ENCODE measurements at places on chromosomes 4 and X.

DNA sequence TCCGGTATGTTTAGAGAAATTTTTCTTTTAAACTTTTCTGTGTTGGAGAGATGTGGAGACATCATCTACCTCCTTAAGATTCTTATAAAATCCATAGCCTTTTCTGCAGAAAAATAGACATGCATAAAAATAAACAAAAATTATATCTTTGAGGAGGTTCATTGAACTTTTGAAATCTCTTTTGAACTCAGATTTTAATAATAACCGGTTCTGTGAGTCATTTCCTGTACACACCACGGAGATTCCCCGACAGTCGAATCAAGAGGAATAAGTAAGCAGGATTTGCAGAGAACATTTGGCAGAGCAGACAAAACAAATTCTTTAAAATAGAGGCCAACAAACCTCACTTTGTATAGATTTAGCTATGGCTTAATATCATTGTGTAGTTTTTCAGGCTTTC, 918.7 kb upstream of the POU3F4 start:
- DNase-seq = no peak

DNA sequence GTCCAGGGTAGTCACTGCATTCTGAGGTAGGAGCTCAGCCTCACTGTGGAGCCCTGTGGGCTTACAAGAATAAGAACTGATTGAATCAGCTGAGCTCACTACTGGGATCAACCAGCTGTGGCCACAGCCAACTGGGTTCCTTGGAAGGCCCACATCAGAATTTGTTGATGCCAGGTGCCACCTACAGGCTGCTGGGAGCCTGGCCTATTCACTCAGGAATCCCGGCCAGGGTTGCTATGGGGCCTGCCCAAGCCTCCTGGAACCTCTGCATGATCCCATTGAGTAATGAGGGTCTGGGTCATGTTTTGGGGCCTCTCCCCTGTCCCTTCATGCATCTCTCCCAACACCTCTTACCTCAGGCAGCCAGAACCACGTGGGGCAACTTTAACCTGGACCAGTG, 53.9 kb upstream of the KIAA1210 start:
- no peak for DNase-seq

DNA sequence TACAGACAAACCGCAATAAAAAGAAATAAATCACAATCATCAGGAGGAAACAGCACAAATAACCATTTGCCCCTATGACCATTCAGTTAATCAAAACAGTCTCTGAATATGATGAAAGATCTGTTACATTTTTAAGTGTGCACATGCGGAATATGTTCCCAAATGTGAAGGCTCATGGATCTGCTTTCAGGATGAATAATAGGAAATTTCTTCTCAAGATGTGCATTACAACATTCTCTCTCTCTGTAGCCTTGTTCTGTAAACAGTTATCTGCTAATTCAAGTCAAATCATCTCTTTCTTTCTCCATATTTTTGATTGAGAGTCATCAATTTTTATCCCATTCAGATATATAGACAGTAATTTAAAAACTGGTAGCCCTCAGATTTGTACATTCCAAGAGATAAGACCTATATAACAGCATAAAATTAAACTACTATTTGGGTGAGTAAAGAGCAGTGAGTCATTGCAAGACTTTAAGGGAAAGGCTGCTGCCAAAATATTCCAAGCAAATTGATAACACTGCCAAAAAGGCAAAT, 433.9 kb upstream of the ATOH1 start:
- DNase-seq = no peak

DNA sequence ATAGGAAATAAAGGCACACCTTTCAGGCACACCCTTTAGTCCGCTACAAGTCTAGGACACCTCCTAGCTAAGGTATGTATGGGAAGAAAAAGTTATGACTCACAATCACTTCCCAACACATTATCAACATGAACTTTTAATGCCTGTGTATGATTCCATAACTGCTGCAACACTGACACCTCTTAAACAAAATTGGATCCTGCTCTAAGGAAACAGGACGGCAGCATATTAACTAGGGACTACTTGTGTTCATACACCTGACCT, 2.4 kb upstream of the PPP3CA start:
- DNase-seq = no peak

GRCh38 chr4:55868581-55869090, 15.2 kb downstream of the EXOC1 start:
- DNase-seq = no peak

DNA sequence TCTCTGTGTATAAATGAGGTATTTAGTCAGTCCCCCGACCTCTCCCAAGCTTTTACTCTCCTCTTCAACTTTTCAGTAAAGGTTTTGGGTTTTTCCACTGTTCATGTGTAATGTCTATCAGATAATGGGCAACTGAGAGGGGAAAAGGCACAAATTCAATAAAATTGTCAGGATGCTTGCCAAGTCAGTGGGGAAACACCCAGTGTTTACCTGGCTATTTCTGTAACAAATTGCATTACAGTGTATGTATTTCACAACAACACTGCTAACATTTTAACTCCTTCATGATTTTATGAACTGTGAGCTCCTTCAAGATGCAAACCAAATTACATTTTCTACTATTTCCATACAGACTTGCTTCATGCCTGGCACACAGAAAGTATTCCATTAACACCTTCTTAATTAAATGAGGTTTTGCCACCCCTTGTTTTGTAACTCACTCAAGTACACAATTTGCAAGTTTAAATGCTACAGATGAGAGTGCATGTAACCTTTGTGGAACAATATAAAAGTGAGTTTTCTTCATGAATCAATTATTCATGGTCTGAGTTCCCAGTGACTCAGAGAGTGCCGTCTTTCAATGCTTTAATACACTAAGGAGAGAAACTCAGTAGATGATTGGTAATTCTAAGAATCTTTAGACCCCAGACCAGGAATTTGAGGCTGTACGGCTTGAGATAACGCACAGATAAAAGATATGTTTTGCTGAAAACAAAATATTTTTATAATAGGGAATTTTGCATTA, 149.8 kb upstream of the TLL1 start:
- DNase-seq = no peak

- no peak for DNase-seq
Measured at GRCh38 chr4:183838987-183839712, 66.0 kb upstream of the STOX2 start.

DNA sequence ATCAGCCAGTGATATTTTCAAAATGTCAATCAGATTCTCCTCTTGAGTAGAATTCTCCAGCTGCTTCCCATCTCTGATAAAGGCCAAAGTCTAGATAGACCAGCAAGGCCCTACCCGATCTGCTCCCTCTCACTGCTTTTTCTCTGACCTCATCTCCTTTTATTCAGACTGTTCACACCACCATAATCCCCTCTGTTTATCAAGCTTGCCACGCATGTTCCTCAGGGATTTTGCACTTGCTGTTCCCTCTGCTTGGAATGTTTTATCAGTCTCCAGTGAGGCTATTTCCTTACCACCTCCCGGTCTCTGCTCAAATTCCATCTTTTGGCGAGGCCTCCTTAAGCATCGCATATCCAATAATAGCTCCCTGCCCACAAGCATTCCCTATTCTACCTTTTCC, 20.1 kb downstream of the NOCT start:
- DNase-seq = no peak

GRCh38 chr4:182944484-182945213, 27.5 kb upstream of the DCTD start:
- DNase-seq = no peak

GRCh38 chrX:107825698-107826237, at the start of gene MID2:
TSS of gene MID2 (plus strand) at chrX:107825866. CDS start at chrX:107826427, 561 bp downstream.
- DNase-seq = peak; percentile 1

DNA sequence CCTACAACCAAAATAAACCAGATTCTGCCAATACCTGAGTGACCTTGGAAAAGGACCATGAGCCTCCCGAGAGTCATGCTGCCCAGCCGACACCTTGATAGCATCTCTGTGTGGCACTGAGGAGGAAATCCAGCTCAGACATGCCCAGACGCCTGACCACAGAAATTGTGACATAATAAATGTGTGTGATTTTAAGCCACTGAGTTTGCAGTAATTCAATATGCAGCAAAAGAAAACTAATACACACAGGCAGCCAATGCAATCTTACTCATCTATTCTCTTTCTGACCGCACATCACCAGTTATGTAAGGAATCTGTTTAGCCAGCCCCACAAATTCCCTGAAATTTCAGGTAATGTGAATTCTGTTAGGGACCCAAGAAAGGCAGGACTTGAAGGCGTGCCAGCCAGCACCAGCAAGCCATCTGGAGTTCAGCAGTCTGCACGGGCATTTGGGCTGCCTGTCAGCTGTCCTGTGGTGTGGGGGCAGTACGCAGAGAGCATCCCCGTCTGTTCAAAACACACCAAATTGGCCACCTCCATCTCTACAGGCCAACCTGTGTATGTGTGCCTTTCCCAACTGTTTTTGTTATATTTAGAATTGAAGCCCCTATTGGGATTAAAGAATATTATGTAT, 176.4 kb downstream of the NLGN4X start:
- DNase-seq = no peak

DNA sequence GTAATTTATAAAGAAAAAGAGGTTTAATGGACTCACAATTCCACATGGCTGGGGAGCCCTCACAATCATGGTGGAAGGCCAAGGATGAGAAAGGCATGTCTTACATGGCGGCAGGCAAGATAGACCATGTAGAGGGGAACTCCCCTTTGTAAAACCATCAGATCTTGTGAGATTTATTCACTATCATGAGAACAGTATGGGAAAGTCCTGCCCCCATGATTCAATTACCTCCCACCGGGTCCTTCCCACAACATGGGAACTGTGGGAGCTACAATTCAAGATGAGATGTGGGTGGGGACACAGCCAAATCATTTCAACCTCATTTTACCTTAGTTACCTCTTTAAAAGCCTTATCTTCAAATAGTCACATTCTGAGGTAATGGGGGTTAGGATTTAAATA, 30.9 kb upstream of the ELOVL6 start:
- no peak for DNase-seq

DNA sequence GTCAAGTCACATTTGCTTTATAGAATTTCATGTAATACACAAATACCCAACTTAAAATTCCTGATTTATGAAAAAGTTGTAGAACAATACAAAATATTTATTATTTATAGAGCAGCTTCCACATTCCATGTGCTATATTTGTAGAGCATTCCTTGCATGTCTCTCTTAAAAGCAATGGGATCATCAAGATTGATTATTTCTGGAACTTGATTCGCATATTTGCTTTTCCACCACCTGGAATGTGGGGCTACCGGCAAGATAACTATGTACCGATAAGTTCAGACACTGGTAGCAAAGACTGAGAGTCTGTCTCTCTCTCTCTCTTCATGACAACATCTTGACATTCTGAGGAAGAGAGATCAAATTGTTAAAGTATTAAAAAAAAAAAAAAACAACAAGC, 59.3 kb downstream of the MAPK10 start:
- DNase-seq = no peak

DNA sequence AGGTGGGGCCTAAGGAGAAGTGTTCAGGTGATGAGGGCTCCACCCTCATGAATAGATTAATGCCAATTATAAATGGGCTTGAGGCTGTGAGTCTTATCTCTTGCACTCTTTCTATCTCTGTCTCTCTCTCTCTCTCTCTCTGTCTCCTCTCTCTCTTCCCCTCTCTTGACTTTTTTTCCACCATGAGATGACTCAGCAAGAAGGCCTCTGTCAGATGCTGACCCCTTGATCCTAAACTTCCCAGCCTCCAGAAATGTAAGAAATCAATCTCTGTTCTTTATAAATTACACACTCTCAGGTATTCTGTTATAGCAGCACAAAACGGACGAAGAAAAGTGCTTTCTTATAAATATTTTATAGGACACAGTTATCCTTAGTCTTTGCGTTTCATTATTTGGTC, 184.9 kb upstream of the PCDH7 start:
- no peak for DNase-seq

- DNase-seq = no peak
Measured at GRCh38 chr4:137446071-137446470, 86.2 kb downstream of the PCDH18 start.

DNA sequence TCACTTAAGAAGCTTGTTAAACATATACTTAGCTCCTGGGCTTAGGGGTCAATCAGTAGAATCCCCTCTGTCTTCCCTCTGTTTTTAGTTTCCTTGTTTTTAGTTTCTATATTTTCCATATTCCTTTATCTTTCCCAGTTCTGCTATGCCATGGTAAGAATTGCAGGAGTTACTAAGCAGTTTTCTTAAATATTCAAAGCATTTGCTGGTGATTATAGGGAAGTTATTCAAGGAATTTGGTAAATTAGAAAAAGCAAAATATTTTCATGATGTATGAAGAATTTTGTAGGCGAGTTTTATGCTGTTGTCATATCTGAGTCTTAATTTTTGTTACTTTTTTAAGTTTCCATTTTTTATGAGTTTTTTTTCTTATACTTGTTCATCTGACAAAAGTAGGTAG, 91.6 kb upstream of the NUDT6 start:
- DNase-seq = no peak

- DNase-seq = no peak
Measured at GRCh38 chr4:76624931-76625715, 190.1 kb downstream of the SHROOM3 start.

DNA sequence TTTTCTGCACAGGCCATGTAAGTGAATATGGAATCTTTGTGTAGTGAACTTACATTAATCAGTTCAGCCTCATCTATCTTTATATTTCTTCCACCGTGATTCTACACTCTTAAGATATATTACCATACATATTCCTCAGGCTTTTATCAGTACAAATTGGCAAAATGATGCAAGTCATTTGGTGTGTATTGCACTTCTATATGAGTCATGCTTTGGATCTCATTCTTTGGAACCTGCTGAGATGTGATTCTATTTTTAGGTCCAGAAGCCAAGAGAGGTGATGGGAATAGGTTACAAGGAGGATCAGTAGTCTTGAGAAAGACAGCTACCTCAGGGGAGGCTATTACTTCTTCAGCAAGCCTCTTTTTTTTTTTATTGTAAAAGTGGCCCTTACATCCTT, 204.4 kb downstream of the ZNF330 start:
- DNase-seq = no peak

- DNase-seq = no peak
Measured at GRCh38 chrX:136199365-136199764, 51.8 kb downstream of the MAP7D3 start.

GRCh38 chr4:1052231-1052671, 40.8 kb downstream of the FGFRL1 start:
- DNase-seq = no peak

- no peak for DNase-seq
Measured at GRCh38 chr4:111464251-111465045, 680.8 kb upstream of the FAM241A start.

- no peak for DNase-seq
Measured at GRCh38 chr4:107317611-107318010, 281.5 kb upstream of the DKK2 start.

GRCh38 chr4:13876131-13876530, 248.6 kb upstream of the BOD1L1 start:
- no peak for DNase-seq

DNA sequence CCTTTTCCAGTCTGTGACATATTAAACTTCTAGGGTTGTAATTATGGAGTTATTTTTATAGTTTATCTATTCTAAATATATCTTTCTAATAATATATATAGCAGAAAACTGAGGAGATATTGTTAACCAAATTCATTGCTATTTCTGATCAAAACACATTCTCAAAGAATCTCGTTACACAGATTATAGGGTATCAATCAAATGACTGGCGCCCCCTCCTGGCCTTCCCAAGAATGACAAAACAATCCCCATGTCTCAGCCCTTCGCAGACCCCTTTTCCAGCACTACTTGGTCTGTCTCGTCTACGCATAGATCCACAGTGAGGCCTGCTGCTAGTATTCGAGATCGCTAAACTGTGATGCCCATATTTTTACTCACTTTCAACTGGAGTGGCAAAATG, 209.3 kb downstream of the GPC3 start:
- DNase-seq = no peak

All from amygdala (tissue), 56 donors.